Retinal pigment epithelial cell (primary cell): ENCODE measurements at places on chromosomes 4 and X.

DNA sequence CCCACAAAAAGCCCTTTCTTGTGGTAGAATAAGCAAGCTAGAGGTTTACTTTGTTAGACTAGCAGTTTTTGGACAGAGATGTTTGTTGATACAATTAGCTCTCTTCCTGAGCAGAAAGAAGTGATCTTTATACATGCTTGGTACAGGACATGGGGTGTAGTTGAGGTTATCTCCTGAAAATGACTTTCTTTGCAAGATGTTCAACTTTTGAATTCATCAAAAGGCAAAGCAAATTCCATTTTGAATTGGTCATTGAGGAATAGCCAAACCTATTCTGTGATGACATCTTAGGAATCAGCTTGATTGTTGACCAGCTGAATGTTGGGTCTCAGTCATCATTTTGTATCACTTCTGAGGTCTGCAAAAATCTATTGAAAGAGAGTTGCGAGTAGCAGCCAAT, 3.8 kb downstream of the CPE start:
- DNase-seq: no peak

DNA sequence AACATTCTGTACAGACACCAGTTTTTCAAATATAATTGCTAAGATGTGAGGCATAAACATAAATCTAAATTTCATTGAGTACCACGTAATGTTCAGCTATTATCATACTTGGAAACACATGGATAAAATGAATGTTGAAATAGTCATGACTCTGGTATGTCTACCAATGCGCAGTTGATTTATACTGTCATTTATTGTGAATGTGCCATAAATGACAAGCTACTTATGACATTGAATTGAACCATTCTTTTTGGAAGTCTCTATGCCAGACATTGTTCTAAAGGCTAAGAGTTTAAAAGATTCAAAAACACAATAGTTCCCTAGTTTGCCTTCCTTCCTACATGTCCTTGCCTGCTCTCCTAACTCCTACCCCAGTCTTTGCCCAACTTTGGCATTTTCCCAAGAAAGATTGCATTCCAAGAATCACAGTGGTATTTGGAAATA, 96.6 kb upstream of the DMD start:
- DNase-seq: no peak

- peak; percentile 24 for DNase-seq
These were observed 225.2 kb upstream of the SLIT2 start for GRCh38 chr4:20026456-20026855.

GRCh38 chr4:39706334-39706733, 8.4 kb downstream of the UBE2K start:
- peak; percentile 48 for DNase-seq

- DNase-seq: no peak
These were observed 56.4 kb upstream of the WDR17 start for GRCh38 chr4:176009254-176009653.

DNA sequence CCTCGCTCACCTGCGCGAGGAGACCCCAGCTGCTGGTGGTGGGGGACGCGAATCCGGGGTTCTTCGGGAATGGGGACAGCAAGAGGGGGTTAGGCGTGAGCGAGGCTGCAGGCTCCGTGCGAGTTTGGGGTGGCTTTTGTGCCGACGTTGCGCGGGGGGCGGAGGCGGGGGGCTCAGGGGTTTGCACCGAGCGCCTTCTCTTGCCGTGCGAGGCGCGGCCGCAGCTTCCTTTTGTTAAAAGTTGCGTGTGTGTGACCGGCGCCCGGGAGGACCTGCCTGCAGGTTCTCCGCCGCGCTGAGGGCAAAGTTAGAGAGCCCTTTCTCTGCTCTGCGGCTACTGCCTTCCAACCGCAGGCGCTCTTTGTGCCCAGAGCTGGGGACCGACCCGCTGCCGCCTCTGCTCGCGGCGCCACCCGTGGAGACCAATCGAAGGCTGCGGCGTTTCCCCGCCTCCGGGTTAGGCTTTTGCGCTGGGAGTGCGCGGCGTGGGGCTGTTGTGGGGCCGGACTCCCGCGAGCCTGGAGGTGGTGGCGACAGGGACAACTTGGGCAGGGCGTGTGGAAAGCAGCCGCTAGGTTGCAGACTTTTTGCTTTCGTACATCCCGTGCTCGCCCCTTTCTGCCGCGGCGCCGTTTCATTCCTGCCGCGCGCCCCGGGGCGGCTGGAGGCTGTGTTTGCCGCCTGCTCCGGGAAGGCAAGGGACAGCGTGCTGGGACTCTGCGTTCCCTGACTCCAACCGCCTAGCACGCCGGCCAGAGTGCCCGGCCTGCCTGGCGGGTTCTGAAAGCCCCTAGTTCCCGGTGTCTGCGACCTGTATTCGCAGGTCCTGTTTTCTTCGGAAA, 716 bp downstream of the KIT start:
- no peak for DNase-seq

DNA sequence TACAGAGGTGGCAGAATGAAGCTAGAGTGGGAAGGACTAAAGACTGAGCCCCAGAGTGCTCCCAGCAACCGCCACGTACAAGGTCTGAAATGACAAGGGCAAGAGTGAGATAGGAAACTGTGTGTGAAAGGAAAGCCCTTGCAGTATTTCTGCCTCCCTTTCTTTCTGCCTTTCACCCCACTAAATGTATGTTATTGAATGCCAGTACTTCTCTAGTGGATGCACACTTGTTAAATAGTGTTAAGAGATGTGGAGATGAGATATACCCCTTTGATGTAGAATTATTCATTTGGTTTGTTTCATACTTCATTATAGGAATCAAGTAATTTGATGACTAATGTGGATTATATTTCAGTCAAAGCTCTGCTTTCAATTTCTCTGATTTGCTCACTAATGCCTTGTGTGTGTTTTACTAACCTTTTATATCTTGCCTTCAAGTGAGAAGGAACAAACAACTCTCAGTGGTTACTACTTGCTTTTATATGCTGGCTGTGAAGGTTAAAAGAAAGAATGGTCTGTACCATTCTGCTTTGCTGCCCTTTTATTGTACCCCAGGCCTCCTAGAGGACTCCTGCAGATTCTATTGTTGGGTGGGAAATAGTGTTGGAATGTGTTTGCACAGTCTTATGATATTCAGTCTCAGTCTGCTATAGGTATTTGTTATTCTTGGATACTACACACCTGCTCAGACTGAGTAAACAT, 8.0 kb upstream of the ANXA3 start:
- DNase-seq: peak; percentile 39

GRCh38 chr4:107036584-107037198, 578 bp upstream of the DKK2 start:
- no peak for DNase-seq

GRCh38 chr4:141469392-141469791, 167.0 kb upstream of the IL15 start:
- no peak for DNase-seq

GRCh38 chrX:43707812-43708548, 51.9 kb downstream of the MAOA start:
- no peak for DNase-seq

GRCh38 chr4:5387457-5387856, 320.9 kb downstream of the EVC2 start:
- DNase-seq: no peak

DNA sequence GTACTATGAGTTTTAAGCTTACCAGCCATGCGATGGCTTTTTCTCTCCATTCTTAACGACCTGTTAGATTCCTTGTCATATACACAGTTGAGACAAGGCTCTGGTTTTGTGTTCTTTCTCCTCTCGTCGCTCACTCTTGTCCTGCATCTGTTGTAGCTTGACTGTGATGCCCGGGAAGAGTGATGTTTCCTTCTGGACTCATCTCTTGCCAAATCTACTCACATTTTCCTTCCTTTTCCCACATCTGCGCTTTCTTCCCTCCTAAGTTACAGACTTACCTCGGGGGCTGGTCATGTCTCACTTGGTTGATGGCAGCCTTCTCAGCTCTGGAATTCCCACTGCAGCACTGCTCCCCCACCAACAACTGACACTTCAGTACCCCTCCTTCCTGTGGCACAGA, 4.8 kb upstream of the MAP7D3 start:
- no peak for DNase-seq

- DNase-seq: no peak
These were observed 2.3 kb upstream of the PPP2R3B start for GRCh38 chrX:389021-389441.

- no peak for DNase-seq
These were observed 19.1 kb downstream of the GSX2 start for GRCh38 chr4:54118850-54119589.

- no peak for DNase-seq
These were observed 8.4 kb upstream of the C4orf54 start for GRCh38 chr4:99665983-99666382.
